ENCODE measurements at places on chromosomes 6 and 20.
A peak's percentile ranks its signal among the peaks of the same experiment; 100 is the strongest.

DNA sequence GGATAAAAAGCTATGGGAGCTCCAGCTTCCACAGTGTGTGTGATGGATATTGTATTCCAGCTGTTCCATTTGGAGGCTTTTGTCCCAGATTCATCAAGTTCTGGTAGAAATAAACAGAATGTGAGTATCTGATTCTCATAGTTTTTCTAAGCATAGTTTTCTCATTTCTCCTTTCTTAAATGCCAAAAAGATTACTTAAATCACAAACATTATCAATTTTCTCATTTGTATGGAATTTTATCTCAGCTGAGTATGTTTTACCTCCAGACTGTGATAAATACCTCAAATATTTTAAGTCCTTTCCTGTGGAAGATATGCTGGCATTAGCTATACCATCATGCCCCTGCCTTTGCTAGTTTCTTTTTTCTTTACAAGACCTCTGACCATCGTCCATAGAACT, 767.3 kb downstream of the TFAP2A start:
- no peak for DNase-seq

- DNase-seq: no peak
Measured at GRCh38 chr6:24883618-24884017, 52.1 kb downstream of the RIPOR2 start.

DNA sequence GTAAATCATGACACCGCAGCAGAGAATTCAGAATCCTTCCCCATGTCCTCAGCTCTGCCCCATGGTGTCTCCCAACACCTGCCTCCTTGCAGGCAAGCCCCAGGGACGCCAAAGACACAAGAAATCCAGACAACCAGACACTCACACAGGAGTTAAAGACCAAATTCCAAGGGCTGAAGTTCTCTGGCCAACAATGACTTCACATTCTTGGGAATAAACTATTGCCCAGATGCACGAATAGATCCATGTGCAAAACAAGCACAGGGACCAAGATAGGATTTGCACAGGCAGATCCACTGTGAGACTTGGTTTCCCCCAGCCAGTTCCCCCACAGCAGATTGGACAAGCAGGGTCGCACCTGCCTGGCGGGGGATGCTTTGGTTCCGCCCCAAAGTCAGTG, 246.7 kb downstream of the SOD2 start:
- no peak for DNase-seq

GRCh38 chr20:61762167-61762710, 303.4 kb downstream of the TAF4 start:
- DNase-seq: no peak

DNA sequence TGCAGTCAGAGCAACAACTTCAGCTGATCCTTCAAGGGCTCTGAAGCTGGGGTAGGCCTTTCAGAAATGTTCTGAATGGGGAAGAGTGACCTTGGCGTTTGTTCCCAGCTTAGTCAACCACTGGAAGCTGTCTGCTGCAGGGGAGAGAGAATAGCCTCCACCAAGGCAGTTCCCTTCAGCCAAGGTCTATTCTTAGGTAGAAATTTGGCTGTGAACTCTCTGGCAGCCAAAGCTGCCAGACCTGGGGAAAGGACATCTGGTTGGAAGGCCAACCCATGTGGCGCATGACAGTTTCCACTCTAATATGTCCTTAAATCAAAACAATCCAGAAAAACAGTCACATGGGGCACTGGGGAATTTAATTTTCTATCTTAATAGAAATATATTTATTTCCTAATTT, 60.1 kb downstream of the FBXO5 start:
- DNase-seq: no peak

- DNase-seq: peak; percentile 91
Measured at GRCh38 chr6:25963426-25964123, 973 bp downstream of the TRIM38 start.

GRCh38 chr6:136984578-136984977, 60.2 kb downstream of the IL20RA start:
- DNase-seq: no peak

- no peak for DNase-seq
Measured at GRCh38 chr6:50141100-50141499, 91.4 kb upstream of the DEFB112 start.

- no peak for DNase-seq
Measured at GRCh38 chr20:58851221-58851968, 693 bp upstream of the GNAS-AS1 start.

- peak; percentile 51 for DNase-seq
Measured at GRCh38 chr20:32333988-32334885, 23.9 kb upstream of the ASXL1 start.

GRCh38 chr20:2800521-2801285, at the start of gene CPXM1:
CPXM1 (minus strand) TSS chr20:2800627; CDS start chr20:2800572, 55 bp downstream.
- DNase-seq: peak; percentile 58

- DNase-seq: no peak
Measured at GRCh38 chr6:38937839-38938613, 110.6 kb upstream of the GLP1R start.

- DNase-seq: no peak
Measured at GRCh38 chr6:101302593-101302992, 90.9 kb upstream of the GRIK2 start.

GRCh38 chr6:78533426-78533825, 333.9 kb upstream of the IRAK1BP1 start:
- DNase-seq: no peak

DNA sequence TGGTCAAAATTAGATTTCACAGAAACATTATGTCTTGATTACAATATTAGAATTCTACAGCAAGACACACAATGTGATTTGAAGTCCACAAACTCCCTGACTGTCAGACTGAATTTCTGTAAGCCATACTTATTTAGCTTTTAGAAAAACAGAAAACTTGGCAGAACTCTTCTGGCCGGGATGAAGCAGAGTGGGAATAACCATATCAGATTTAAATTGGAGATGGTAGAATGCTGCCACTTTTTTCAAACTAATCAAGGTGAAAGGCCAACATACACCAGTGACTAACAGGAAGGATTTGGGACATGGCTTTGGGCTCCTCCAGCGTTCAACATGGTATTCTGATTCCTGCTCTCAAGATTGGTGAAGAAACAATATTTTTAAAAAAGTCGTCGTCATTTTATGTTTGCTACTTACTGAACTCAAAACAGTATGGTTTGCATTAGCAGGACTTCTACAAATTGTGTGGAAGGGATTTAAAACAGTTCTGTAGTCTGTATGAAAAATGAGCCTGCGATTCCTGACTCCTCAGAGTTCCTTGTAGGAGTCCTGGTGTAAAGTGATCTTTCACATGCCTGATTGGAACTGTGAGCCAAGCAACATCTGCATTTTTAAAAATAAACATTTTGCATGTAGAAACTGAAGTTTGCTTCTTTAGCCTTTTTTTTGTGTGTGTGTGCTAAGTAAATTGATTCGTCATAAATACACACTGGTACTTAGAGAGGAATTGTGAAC, 297.9 kb upstream of the SOX4 start:
- DNase-seq: no peak

GRCh38 chr6:158290659-158291058, 21.6 kb upstream of the TULP4 start:
- DNase-seq: no peak

GRCh38 chr20:57205606-57206219, 60.7 kb downstream of the BMP7 start:
- no peak for DNase-seq

GRCh38 chr6:45075246-45075645, 252.9 kb upstream of the RUNX2 start:
- DNase-seq: no peak

- peak; percentile 50 for DNase-seq
Measured at GRCh38 chr6:115485400-115485799, 575.3 kb downstream of the FRK start.

DNA sequence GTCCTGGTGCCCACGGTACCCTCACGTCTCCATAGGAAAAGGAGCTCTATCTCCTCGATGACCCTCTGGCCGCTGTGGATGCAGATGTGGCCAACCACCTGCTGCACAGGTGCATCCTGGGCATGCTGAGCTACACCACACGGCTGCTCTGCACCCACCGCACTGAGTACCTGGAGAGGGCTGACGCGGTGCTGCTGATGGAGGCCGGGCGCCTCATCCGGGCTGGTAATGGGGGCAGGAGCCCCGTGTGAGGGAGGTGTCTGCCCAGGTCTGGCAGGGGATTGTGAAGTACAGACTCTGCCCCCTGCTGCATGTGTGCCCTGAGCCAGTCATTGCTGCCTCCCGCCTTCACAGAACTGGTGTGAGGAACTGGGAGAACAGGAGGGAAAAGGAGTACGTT, 12.4 kb downstream of the DLK2 start:
- no peak for DNase-seq

DNA sequence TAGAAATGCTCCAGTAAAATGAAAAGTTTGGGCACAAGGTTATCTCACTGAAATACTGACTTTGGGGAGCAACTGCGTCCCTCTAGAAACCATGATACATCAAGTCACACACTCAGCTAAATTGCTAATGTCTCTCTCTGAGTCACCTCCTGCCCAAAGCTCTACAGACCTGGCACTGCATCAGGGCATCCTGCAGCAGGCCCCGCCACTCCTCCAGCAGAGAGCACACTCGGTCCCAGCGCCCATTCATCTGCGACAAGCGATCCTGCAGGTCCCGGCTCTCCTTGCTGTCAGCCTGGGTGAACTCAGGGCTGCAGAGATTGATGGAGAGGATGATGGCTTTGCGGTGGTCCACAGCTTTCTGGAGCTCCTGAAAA, 329.0 kb downstream of the ESR1 start:
- DNase-seq: peak; percentile 94

DNA sequence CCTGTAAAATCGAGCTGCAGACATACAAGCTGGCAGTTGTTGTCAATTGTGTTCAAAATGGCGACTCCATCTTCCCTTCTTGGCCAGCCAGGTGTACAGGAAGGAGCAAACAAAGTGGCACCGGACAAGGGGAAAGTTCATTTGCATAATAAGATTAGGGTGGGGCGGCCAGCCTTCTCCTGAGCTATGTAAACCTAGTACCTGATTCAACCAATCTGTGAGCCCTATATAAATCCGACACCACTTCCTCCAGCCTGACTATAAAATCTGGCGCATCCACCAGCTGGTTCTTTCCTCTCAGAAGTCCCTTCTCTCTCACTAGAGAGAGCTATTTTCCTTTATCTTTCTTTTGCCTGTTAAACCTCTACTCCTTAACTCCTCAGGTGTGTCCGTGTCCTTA, 8.1 kb upstream of the HBS1L start:
- peak; percentile 24 for DNase-seq

DNA sequence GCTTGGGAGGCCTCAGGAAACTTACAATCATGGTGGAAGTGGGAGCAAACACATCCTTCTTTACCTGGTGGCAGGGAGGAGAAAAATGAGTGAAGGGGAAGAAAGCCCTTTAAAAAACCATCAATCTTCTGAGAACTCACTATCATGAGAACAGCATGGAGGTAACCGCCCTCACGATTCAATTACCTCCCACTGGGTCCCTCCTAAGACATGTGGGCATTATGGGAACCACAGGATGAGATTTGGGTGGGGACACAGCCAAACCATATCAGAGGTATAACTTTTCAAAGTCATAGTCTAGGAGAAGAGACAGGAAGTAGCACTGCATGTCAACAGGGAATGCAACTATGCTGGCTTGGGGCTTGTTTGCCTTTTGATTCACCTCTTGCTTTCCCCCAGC, 59.9 kb upstream of the DTNBP1 start:
- DNase-seq: no peak

- DNase-seq: no peak
Measured at GRCh38 chr6:46687619-46688097, at the start of gene TDRD6. TDRD6 (plus strand) TSS chr6:46687885; CDS start chr6:46688129, 244 bp downstream.

DNA sequence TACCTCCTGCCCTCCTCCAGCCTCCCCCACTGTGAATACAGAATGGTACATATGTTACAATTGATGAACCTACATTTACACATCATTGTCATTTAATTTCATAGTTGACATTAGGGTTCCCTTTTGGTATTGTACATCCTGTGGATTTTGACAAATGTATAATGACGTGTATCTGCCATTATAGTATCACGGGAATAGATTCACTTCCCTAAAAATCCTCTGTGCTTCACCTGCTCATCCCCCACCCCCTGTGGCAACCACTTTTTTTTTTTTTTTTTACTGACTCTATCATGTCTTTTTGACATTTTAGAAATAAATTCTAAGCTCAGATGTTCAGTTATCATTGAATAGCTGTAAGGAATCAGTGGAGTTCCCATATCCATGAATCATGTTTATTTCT, 30.4 kb downstream of the HECA start:
- no peak for DNase-seq

DNA sequence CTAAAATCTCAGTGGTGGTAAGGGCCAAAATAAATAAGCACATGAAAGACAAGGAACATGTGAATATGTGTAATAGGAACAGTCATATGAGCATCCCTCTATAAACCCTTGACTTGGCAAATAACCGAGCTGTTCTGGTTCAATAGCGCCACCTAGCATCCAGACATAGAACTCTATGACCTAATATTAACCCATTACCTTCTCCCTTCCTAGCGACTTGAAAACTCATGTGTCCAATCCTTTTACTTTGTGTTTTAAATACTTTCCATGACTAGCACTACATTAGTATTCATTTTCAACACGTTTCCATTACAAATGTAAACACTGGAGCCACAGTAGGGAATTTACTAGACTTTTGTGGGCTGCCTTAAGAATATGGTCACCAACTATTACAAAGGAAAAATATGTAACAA, 279.7 kb downstream of the UST start:
- peak; percentile 83 for DNase-seq

All from NCI-H510A treated with DMSO at 0.1 percent for 48 hours (cell line).